ENCODE measurements at places on chromosomes 5 and 9.

DNA sequence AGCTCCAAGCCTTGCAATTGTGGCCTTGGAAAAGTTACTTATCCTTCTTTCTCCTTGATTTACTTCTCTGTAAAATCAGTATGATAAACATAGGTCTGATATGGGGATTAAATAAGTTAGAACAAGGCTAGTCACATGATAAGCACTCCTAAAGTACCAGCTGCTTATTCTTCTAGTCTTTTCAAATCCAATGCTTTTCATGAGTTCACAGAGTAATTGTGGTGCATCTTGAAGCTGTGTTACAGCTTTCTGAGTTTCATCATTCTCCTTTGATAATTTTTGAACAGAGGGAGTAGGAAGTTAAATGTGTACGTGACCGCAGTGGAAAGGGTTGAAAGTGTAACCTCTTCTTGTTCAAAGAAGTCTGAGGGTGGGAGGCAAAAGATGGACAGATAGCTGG lies 38.8 kb upstream of the CCDC112 start:
- DNase-seq = no peak

GRCh38 chr5:39440958-39441624 lies 16.3 kb upstream of the DAB2 start:
- no peak for DNase-seq

DNA sequence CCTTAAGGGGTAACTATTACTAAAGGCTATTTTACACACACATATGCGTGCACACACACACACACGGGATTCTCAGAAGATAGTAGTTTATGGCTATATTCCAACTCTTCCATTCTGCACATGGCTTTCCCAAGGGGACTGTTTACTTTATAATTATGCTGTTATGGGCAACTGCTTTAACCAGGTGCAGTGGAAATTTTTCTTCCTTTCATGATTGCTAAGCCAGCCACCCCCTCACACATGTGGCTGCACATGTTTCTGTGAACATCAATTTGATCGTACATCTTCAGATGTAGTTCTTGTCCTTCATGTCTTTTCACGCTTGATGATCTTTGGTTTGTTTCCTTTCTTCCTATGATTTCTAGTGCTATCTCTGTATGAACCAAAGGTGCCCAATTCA lies 37.0 kb downstream of the MRPS30 start:
- DNase-seq = no peak

GRCh38 chr5:16518606-16519005 lies 53.0 kb upstream of the ZNF622 start:
- DNase-seq = no peak

GRCh38 chr5:65811885-65812284 lies 89.9 kb downstream of the NLN start:
- no peak for DNase-seq

DNA sequence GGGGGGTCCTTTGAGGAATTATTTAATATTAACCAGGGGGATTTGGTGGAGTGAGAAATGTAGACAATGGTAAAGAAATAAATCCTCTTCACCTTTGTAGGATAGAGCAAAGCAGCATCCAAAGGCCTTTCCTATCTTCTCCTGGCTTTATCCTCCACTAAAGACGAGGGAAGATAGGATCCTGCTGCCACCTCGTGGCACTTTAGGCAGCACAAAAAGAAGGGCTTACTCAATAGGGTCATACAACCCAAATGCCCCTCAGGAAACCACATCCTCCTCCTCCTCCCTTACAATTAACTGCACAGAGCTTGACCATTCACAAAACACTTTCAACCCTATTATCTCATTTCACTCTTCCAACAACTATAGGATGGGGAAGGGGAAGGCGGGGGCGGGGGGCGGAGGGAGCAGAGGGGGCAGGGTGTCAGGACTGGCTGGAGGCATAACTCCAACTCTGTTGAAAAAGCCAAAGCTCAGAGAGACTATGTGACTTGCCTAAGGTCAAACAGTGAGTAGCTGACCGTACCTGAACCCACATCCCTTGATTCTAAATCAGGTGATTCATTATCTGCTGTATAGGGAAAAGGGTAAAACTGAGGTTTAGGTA lies 45.4 kb upstream of the MYOT start:
- no peak for DNase-seq

GRCh38 chr5:171956887-171957495 lies 49.4 kb downstream of the FBXW11 start:
- DNase-seq = no peak

GRCh38 chr5:64691291-64691690 lies 988 bp downstream of the SHISAL2B start:
- no peak for DNase-seq
